ENCODE measurements at places on chromosomes 7 and 10.

GRCh38 chr7:81330108-81330507, 411.3 kb upstream of the SEMA3C start:
- no peak for DNase-seq

- peak; percentile 97 for DNase-seq
Measured at GRCh38 chr10:43888586-43888985, 239.9 kb upstream of the ZNF32 start.

DNA sequence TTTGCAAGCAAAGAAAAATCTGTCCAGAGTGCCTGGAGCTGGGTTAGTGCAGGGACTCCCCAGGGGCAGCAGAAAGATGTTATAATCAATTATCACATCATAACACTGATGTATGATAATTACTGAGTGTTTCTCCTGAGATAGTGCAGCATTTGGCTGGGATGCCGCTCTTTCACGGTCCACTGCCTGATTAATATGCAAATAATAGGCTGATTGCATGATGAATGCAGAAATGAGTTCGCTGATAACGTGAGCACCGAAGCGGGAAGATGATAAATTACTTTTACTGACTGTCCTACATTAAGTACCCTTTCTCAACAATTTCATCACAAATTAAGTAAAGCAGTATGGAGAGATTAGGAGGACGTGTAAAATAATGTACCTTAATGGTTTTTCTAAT, 71.4 kb upstream of the SH2B2 start:
- DNase-seq = no peak

DNA sequence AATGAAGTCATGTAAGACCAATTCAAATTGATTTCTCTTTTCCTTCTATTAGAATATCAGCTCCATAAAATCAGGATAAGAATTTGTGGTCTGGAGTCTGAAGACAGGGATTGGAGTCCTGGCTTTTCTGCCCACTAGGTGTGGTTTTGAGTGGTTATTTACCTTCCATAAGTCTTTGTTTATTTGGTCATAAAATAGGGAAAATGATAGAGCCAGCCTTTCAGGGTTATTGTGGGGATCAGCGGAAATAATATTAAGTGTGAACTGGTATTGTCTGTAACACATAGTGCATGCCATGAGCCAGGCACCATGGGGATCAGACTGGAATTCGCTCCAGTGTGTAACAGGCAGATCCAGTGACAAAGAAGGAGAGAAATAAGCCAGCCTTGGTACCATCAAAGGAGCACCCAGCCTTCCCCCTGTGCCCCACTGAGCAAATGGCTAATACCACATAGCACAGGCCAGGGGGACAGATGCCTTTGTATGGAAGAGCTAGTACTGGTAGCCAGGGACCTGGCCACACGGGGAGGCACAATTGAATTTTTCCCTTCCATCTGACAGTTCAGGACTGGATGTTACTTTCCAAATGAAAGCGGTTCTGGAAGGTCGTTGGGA, 509.7 kb upstream of the PODXL start:
- DNase-seq = peak; percentile 34

DNA sequence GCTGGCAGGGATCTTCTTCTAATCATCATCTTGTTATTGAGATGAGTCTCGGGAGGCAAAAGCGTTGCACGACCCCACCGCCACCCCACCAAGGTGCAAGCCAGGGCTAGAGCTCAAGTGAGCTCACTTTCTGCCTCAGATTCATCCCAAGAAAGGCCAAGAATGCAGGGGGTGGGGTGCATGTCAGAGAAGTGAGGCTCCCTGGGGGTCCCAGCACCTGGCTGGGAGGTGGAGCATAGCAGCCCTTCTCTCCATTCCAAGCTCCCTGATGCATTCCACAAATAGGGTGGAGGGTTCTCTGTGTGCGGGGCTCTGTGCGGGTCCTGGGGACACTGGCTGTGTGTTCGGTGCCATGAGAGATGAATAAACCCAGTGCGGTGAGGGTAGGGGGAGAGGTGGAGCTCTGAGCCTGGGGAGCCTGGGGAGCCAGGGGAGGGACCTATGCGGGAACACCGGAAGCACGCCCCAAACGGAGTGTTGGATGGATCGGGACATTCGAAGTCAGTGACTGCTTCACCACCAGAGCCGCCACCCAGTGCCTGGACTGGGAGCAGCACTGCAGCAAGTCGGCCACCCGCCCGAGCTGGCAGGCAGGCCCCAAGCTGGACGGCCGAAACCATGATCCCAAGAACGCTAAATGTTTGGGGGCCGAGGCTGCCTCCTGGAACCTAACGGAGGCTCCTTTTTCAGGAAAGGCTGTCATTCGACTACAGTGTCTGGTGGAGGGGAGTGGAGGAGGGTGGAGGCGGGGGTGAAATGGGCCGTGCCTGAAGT, 17.9 kb upstream of the HMX3 start:
- no peak for DNase-seq

DNA sequence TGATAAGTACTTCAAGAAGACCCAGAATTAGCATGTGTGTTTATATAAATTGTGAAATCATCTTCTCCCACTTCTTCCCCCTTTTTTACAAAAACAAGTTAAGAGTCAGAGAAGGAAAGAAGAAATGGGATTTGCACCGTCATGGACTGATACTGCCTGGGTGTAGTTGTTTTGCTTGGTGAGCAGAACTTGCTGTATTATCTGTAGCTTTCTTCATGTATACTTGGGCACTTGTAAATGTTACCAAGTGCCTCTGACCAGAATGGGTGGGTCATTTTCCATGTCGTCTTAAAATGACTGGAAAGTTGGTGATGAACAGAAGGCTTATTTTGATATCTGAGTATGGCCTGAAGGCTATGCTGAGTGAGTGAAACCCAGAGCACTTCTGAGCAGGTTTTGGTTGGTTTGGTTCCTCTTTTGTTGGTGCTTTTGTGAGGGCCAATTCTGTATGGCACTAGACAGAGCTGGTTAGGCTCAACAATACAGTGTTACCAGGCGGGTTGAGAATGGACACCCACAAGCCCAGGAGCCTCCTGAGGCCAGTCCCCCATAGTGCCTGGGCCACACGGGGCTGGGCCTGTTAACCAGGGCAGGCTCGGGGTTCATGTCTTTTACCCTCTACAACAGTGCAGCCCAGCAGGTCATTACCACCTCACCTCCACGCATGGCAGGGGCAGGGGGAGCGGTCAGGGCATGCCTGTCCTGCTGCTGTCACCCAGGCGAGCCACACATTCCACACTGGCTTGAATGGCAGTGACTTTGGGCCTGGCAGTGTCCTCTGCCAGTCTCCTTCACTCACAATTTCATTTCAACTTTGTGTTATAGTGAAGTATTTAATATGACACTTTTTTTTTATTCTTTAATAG, 115.1 kb downstream of the CCNY start:
- DNase-seq = no peak

DNA sequence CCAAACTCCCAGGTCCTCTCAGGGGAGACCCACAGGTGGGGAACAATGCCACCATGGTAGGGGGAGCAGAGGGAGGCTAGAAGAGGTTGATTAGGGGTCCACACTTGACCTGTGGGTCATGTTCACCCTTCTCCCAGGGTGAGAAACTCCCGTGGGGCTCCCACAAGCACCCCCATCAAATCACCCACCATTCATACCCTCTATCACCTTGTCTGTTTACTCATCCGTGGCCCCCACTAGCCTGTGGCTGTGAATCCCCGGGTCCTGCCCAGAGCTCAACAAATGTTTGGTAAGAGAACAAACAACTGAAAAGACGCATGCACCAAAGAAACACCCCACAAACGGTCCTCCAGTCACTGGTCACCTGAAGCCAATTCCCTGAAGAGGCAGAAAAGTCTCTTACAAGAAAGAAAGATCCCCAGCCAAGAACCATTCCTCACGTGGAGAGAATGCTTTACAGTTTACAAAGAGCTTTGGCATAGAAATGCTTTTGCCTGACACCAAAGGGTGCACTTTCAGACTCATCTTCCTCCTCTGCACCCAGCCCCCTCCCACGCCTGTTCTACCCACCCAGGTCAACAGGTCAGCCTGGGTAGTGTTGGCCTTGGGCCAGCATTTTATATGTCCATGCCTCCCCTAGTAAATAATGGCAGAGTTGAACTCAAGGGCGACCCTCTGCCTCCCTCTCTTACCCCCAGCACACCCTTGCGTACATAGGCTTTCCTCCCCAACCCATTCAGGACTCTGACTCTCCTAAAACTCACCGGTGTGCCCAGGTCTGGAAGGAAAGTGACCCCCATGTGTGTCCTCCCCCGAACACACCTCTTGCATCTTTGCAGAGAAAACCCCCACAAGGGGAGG, 1.9 kb downstream of the ZCCHC24 start:
- no peak for DNase-seq

- DNase-seq = no peak
Measured at GRCh38 chr10:130543794-130544193, 407.6 kb downstream of the GLRX3 start.

GRCh38 chr7:69599286-69599954, 1.1 kb downstream of the AUTS2 start:
- peak; percentile 39 for DNase-seq

DNA sequence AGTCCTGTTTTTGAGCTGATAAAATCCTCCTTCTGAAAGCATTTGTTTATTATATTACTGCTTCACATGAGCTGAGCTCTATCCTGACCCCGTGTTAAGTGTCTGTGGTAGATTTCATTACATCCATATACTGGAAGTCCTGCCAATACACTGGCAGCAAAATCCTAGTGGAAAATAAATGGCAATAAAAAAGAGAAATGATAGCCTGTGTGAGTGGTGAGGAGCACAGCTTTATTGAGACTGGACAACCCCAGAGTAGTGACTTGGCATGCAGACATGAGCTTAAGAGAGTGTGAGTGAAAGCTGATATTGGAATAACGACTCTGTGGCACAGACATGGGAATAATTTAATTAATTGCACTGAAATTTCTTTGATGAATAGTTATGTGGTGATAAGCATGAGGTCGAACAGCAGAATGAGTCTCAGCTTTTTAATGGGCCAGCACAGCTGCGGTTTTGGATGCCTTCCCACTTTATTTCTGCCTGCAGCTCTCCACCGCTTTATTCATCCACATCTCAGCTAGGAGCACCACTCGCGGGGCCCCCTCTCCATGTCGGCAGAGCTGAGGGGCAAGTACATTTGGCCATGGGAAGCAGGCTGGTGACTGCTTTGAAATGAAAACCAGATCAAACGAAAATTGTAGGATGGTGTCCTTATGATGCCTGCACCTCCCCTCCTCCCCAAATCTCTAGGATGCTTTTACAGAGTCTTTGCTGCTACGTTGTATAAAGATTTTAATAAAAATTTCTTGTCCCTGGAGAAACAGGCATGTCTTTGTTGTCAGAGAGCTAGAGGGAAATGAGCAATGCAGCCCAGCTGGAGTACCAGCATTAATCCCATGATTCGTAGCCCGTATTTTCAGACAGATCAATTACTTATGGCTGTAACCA, 494.3 kb downstream of the AUTS2 start:
- peak; percentile 94 for DNase-seq

DNA sequence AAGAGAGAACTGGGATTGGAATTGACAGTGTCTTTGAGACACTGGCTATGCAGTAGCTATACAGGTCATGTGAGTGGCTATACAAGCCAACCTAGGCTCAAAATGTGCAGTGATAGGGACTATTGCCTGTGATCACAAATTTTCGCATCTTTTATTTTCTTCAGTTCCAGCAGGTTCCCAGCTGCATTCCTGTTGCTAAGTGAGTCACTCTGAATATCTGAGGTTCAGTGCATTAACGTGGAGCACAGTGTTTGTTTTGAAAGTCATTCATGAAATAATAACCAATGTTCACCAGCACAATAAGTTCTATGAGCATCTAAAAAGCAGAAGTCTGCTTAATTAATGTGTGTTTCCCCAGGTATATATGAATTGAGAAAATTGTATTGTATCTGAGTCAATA, 1236.0 kb upstream of the CELF2 start:
- peak; percentile 41 for DNase-seq

- DNase-seq = peak; percentile 9
Measured at GRCh38 chr7:13111230-13111629, 423.8 kb downstream of the ARL4A start.

DNA sequence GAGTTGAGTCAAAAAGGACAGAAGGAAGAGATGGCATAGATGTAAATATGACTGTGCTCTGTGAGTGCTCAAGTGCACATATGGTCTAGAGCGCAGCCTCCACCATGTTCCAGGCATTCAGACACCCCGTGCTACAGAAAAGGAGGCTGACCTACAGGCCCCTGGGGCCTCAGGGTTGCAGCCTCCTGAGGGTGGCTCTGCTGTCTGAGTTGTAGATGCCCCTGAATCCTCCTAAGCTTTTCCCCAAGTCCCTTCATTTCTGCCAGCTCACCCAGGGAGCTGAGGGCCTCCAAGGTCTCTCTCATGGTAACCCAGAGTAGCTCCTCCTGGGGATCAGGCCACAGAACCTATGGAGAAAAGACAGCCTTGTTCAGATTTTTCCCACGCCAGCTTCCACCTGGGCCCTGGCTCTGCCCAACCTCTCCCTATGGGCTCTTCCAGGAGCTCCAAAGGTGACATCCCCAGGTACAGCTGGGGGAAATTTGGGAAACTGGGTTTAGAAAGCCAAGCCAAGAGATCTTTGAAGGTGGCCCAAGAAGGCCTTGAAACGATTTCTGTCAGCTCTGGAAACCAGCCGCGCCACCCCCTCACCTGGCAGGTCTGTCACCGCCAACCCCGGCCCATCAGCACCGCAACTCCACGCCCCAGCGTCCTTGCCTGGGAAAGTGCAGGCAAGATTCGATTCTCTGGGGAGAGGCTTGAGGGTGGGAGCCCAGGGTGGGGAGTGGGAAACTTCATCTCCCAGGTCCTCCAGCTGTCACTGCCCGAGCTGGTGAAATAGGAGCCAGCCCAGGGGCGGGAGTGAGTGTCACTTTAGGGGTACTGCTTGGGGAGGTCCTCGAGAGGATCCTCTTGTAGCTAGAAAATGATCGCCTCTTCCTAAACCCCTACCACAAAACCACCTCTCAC, 2.4 kb downstream of the ZNF467 start:
- no peak for DNase-seq

GRCh38 chr7:17009007-17009719, 127.4 kb upstream of the AGR3 start:
- peak; percentile 39 for DNase-seq

DNA sequence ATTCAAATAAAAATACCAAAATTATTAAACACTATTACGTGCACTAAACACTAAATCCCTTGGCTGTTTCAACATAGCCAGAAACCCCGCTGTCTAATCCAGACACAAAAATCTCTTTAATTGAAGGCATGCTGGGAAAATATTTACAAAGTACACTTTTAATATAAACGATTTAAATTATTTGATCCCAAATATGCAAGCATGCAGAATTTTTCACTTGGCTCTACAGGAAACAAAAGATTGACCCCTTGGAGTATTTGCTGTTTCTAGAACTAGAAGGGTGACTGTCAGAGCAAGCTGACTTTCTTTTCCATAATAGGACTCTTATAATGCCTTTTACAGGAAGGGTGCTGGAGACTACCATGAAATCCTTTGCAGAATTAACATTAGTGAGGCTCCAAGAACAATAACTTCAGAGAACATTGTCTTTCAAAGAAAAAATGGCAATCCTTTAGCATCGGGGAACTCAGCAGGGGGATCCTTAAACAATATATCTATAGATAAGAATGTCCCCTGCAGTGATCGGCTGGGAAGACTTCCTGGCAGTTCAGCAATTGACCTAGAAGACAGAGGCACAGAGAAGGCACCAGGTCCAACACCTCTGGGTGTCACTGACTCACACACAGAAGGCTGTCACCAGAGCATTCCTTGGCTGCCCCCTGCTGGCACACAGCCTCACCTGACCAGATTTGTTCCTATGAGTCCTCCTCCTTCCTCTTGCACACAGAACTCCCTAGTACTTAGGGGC, 55.8 kb upstream of the MRLN start:
- peak; percentile 56 for DNase-seq

All from fibroblast of skin of right biceps (primary cell).